Activated T-cell treated with anti-CD3 and anti-CD28 coated beads, Interleukin-2, amount 50 U/mL, for 48 hours (primary cell): ENCODE measurements at places on chromosomes 6 and 20.
A peak's percentile ranks its signal among the peaks of the same experiment; 100 is the strongest.

DNA sequence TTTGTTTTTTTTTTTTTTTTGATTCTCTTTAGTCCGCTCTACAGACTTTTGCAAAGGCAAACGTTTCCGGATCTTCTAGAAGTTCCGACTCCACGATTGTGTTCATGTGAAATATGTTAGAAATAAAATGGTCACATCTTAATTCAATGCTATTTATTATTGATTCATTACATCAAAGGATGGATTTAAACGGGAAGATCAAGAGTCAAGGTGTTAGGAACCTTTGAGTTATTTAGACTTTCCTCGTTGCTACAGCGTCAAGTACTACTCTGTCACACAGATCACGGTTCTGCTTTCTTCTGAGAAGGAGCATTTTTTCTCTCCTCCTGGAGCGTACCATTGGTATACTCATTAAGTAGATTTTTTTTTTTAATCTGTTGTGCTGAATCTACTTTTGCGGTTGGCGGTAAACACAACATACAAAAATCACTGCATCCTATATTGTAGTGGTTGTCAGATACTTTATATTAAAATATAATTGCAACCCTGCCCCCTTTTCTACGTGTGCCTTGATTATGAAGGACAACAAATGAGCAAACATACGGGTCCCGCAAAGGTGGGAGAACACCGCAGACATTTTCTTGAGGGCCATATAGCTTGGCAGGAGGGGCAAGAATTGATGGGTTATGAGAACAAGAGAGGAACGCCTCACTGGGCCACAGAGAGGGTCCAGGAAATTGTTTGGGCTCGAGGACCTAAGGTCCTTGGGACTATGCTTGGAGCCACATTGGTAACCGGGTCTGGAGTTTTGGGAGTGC is 17.5 kb downstream of the HMGN4 start:
- no peak for DNase-seq

DNA sequence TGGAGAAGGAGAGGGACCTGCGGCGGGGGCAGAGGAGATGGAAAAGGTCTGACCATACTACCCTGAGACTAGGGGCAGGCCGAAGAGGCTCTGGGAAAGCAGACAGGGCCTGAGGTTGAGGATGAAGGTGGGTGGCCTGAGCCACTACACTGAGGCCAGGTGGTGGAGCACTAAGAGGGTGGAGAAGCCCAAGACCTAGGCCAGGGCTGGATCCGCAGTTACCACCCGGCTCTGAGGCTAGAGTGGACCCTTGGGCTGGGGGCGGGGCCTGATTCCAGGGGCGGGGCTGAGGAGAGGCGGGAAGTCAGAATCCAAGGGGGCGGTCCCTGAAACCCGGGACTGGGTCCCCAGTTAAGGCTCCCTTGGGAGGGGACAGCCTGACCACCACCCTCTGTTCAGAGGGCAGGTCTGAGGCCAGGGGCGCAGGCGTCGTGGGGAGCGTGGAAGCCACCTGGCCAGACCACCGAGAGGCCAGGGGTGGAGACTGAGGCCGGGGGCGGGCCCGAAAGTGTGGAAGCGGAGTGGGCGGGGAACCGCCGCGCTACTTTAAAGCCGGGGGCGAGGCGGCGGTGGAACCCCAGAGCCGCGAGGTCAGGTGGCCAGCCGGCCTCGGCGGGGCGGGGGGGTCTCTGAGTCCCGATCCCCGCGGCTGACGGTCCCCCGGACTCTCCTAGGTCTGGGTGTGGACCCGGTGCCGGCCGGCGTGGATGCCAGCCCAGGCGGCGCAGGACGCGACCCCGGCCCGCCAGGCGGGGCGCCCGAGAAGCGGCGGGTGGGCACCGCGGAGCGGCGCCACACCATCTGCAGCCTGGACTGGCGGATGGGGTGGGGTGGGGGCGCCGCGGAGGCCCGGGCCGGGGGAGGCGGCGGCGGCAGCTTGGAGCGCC is 8.3 kb downstream of the CCM2L start:
- peak; percentile 69 for DNase-seq

GRCh38 chr6:149962461-149963211 is 1.1 kb upstream of the ULBP1 start:
- no peak for DNase-seq

DNA sequence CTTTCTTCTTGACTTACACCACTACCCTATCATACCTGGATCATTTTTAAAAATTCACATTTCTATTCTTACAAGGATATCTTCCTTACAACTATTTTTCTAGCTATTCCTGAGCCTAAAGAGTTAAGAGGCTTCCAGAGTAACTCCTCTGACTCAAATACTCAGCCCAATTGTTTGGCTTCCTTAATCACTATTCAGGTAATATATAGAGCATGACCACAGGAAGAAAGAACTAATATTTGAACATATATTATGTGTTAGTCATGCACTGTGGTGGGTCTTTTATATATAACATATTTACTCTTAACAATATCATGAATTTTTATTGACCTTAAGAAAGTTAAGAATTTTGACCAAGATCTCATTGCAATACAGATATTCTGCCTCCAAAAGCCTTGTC is 42.0 kb upstream of the ID4 start:
- DNase-seq = no peak

- DNase-seq = peak; percentile 47
These were observed 9.0 kb downstream of the NFATC2 start for GRCh38 chr20:51533291-51534172.

GRCh38 chr6:119960456-119960855 is 610.9 kb upstream of the MAN1A1 start:
- no peak for DNase-seq

DNA sequence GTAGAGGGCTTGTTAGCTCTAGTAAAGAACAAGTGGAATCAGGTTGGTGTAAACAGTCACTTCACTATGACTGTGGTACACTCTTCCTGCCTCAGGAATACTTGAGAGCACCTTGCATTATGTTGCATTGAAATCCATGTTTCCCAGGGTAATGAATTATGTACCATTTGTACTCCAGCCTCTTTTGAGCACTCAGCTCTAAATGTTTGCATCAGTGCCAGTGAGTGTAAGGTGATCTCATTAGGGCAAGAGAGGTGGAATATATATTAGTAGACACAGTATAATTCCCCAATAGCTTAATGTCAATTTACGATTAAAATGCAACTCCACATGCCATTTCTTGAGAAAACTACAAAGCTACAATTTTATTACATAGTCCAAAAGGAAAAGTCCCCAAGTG is 319.6 kb upstream of the POU3F2 start:
- DNase-seq = no peak

- no peak for DNase-seq
These were observed 123.0 kb upstream of the FAM184A start for GRCh38 chr6:119201480-119201879.

DNA sequence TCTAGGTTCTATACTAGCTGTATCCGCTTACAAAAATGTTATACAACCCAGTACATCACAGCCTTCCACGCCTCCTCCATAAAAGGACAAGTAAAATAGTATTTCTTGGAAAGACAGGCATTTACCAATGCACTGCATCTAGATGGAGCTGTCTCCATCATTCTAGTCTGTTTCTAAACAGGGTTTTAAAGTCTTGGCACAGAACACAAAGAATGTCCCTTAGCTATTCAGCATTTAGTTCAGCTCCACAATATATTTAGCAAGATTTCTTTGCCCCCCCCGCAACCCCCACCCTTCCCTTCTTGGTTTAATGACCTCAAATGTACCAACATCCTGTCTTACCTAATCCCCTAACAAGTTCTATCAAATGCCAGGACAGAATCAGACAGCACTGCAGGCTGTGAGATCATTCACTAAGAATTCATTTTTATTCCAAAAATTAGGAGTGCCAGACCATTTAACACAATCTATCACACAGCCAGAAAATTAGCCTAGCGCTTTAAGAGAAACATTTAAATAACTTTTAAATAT is 198.6 kb downstream of the BACH2 start:
- no peak for DNase-seq

- DNase-seq = no peak
These were observed 8.5 kb downstream of the C6orf89 start for GRCh38 chr6:36893976-36894932.

DNA sequence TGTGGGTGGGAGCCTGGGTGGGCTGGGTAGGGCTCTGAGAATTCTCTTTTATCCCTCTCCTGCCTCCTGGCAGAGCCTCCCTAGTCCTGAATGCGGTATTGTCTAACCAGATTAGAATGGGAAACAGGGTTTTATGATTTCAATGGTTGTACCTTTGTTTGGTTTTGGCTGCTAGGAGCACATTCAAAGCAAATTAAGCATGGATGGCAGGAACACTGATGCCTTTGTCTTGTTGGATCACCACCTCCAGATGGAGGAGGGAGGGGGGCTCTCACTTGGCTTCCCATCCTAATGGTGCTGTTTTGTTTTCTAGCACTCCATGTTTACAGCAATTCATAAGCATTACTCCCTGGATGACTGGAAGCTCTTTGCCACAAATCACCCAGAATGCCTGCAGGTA is 11.6 kb downstream of the GMPR start:
- no peak for DNase-seq

DNA sequence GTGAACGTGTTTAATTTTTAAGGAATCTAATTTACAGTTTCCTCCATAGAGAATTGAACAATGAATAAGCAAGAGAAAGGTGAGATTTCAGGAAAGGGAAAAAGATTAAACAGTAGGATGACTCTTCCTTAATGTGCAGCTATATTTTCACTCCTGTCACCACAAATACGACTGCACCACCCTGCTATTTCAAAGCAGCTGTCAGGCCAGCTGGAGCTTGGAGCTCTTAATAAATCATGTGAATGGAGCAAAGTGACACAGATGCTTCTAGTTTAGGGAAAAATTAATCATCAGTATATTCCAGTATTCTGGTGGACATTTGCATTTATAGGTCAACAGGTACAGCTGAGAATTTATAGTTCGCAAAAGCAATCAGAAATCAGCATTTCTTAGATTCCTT is 56.5 kb upstream of the PKIB start:
- no peak for DNase-seq

DNA sequence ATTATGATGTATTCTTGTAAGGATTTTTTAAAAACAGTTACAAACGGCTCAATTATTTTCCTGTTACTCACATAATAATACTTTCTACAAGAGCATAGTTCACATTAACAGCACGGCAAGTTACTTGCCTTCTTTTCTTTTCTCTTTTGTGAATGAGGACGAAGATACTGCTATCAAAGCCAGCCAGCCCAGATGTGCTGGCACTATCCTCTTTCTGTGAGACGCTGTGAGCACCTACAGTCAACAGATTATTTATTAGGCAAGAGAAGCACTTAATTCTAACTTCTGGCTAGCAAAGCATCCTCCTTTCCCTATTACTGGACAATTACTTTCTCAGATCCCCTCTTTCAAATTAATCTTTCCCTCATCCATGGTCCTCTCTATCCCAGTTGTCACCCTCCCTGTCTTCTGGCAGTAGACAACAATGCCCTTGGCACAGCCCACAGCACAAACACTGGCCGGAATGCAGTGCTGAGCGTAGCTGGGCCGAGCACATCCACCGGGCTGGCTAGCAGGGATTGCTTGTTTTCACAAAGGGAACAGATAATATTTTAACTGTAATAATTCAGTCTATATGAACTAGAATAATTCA is 262.1 kb downstream of the FOXC1 start:
- DNase-seq = no peak

DNA sequence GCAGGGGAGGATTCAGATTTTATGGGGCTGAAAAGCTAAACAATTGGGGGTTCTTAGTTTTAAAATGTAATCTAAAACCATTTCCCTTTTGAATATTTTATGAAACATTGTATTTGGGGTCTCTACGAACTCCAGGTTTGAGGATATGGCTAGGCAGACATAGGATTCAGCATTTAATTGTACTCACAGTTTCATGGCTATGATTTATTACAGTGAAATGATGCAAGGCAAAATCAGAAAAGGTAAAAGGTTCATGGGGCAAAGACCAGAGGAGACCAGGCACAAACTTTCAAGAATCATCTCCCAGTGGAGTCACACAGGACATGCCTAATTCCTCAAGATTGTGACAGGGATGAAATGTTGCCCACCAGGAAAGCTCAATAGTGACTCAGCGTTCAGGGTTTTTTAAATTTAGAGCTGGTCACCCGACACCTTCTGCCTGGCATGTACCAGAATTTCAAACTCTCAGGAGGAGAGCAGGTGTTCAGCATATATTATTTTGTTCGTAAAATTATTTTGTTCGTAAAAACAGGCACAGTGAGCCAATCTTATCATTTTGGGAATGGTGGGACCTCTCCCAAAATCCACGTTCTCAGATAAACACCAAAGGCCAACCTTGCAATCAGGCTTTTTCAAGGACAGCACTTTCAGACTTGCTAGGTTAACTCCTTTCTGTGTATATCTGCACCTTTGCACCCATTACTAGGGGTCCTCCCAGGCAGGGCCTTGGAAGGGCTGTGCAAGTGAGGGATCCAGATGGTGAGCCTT is 270.3 kb downstream of the NKAIN2 start:
- DNase-seq = no peak

DNA sequence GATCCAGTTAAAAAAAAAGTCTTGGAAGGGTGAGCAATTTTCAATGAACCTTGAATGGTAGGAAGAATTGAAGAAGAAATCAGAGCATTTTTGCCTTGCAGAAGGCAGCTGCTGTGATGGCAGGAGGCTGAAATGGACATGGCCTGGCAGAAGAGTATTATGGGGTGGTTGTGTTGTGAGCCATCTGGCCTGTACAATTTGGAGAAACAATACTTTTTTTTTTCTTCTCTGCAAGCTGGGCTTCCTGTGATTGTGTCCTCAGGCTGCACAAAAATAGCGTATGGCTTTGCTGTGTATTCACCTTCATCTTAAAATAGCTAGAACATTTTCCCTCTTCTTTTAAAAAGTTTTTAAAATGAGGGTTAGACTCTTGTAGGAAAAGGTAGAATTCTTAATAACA is 21.4 kb downstream of the SYCP2L start:
- DNase-seq = no peak

DNA sequence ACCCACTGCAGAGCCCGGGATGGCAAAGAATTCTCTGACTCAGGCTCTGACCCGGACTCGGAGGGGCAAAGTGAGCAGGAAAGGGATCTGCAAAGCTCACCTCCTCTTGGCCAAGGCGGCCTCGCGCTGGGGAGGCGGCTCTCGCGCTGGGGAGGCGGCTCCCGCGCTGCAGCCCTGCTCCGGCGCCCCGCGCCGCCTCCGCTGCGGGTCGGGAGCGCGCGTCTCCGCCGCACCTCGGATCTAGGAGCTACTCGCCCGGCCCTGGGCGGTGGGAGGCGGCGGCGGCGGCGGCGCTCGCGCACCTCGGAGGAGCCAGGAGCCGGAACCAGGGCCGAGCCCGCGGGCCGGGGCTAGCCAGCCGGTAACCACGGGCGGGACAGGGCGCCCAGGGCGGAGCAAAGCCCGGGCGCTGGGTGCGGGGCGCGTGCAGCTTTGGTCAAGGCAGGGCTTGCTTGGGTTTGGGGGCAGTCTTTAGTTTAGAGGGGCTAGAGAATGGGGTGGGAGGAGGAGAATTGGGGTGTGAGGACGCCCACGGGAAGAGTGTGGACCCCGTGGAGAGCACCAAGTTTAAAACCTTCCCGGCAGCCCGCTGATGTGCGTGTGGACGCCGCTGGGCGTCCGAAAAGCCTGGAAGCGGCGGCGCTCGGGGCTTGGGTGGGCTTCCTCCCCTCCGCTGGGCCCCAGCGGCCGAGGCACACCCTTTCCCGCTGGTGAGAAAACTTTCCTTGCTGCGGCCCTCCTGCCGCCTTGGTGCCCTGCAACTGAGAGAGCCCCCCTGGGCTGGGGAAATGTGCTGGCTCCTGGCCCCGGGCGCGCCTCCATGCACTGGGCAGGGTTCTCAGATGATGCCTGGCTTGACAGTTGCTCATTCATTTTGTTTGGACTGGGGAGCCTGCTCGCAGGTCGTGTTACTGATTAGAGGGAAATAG is at the start of gene MRAP2:
Gene MRAP2, plus strand, starts transcription at position 250 of the 929 bp plus-strand sequence. CDS start 21,547 bp downstream, outside the sequence.
- peak; percentile 23 for DNase-seq
